ENCODE measurements at places on chromosomes 5 and 9.
A peak's percentile ranks its signal among the peaks of the same experiment; 100 is the strongest.

- no peak for DNase-seq
Observed at GRCh38 chr5:68533571-68534084, 318.1 kb downstream of the PIK3R1 start.

- DNase-seq, result no peak
Observed at GRCh38 chr5:170805666-170806065, 22.1 kb downstream of the GABRP start.

DNA sequence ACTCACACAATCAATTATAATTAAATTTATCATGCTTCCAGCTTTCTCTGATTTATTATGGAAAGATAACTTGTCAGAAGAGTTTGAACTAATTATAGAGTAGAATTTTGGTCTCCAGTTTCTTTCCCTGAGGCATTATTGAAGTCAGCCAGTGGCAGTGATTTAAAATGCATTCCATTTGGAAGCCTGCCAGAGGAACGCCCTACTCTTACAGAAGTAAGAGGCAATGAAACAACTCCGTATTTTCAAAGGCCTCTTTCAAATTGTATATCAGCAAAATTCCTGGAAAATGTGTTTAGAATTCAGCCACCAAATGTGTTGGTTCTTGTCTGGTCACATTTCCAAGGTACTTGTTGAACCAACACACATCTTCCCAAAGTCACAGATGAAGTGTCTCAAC lies 640.9 kb downstream of the SEMA5A start:
- no peak for DNase-seq

GRCh38 chr5:76583163-76584047 lies 39.8 kb downstream of the F2RL2 start:
- DNase-seq, result no peak

GRCh38 chr5:102249381-102249780 lies 46.7 kb downstream of the SLCO4C1 start:
- no peak for DNase-seq

GRCh38 chr9:94654165-94654894 lies 15.0 kb upstream of the FBP1 start:
- DNase-seq, result no peak

DNA sequence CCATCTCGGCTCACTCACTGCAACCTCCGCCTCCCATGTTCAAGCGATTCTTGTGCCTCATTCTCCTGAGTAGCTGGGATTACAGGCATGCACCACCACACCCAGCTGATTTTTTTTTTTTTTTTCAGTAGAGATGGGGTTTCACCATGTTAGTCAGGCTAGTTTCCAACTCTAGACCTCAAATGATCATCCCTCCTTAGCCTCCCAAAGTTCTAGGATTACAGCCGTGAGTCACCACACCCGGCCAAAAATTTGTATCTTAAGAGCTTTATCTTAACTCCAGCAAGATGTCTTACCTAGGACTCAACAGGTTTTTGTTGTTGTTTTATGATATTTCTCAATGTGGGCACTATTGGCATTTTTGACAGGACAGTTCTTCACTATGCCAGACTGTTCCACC lies 27.9 kb downstream of the LYRM7 start:
- DNase-seq, result no peak

DNA sequence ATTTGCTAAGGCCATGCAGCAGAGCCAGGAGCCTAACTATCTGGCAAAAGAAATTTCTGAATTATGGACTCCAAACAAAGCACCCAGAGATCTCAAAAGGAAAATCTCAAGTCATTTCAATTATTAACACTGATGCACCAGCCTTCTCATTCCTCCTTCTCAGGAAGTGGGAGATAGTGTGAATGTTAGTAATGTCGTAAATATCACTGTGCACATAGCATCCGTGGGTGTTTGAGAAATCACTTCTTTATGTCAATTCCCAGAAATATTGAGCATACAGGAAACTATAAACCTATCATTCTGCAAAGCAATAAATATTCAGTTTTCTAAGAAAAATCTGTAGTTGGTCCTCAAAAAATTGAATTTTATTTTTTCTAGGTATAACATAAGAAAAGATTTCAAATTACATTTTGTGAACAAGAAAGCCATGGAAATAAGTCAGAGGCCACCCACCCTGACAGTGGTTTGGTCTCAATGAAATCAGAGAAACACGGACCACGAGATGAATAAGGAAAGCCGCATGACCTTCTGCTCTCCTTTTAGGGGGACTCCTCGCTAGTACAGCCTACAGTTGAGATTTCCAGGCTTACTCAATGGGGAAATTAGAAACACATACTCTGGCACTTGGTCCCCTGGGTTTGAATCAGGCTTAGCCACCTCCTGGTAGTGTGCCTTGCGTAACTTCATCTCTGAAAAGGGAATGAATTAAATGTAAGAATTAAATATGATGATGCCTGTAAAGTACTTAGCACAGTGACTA lies 120.6 kb downstream of the DIRAS2 start:
- no peak for DNase-seq

DNA sequence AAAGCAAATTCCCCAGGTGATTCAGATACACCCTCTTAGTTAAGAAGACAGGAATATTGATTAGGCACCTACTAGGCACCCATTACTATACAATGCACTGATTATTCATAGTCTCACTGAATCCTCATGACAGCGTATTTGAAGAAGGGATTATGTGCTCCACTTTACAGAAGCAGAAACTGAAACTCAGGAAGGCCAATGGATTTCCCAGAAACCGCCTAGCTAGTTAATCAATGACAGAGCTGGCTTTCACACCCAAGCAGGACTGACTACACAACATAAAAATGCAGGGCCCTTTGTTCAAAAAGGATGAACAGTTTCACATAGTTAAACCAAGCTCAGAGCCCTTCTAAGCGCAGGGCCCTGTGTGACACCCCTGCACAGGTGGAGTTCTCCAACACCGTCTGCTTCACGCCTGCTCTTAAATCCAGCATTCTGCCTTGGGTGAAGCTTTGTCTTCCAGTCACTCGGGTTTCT lies 117.3 kb downstream of the TTLL11 start:
- no peak for DNase-seq

DNA sequence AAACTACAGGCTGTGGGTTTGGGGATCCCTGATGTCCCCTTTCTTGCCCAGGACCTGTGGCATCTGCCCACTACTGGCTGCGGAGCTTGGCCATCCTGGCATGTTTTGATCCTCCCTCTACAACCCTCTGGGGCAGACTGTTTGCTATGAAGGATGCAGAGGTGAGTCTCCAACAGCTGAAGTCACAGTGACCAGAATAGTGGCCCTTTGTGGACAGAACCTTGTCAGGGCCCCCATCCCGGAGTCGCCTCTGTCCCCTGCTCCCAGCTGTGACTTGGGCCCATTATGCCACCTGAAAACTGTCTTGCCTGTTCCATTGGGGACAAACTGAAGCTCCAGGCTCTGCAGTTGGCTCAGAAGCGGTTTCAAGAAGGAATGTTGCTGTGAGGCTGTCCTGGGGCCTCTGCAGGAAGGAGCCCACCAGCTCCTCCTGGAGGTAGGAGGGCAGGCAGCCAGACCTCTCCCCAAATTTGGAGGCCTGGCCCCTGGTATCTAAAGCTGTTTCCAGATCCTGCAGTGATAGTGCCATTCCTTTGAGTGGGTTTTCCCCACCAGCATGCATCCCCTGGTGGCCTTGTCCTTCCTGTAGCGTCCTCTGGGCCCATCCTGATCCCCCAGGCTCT lies 93.3 kb downstream of the BARX1 start:
- DNase-seq, result no peak

GRCh38 chr5:117801583-117801982 lies 1186.8 kb downstream of the DTWD2 start:
- no peak for DNase-seq

DNA sequence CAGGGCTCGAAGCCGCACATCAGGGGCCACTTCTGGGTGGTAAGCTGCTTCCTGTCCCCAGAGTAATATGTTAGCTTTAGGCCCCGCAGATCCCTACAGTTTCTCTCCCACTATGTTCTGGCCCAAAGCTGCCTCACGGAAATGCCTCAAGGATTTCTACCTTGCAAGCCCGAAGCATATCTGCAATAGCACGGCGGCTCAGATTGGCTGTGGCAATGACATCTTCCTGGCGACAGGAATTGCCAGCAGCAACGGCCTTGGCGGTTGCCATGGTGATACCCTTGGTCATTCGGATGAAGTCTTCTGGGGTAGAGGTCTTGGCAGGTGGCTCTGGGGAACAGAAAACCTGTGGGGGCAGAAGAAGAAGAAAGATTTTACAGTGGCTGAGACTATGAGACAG lies 10.3 kb upstream of the TPM2 start:
- no peak for DNase-seq

- no peak for DNase-seq
Observed at GRCh38 chr5:111347021-111347420, 122.8 kb downstream of the CAMK4 start.

DNA sequence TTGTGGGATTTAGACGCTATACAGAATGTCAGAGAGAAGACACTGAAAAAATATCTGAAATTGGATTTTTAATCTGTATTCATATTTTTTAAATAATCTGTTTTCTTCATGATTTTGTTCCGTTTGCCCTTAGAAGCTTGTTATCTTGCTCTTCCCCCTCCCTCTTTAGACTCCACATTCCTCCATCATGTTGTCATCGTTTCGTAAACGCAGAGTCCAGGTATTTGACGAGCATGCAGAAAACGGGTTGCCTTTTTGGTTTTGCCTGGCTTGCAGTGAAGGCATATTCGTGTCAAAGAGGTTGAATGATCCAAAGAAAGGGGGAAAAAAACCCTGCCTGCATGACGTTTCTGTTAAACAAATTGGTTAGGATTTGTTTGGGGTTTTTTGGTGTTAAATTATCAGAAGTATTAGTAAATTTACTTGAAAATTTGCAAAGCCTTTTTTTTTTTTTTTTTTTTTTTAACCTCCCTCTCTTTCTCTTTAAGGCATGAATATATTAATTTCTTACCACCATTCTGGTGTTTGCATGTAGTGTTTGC lies 2.9 kb downstream of the SPTAN1 start:
- DNase-seq, result no peak

GRCh38 chr9:107409581-107410389 lies 79.8 kb downstream of the KLF4 start:
- no peak for DNase-seq

DNA sequence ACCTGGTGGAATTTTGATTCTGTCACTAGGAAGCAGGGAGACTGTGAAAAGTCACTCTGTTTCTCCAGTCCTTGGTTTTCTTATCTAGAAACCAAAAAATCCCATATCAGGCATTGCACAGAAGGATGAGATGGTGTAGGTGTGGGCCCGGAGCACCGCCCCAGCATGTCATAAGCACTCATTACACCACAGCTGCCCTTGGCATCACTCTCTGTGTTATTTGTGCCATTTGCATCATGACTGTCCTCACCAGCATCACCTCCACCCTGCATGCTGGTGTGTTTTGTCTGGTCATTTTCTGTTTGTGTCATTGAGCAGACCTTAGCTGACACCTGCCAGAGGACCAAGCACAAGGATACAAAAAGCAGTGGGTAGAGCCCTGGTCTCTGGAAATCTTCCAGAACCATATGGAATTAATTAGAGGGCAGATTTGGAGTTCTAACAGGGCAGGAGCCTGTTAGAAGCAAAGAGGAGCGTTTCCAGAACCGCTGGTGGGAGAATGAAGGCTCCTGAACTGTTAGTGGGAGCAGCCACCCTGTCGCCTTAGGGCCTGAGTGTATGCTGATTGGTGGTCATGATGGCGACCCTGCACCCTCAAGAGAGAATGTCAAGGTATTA lies 99.3 kb downstream of the AMBP start:
- DNase-seq, result no peak

DNA sequence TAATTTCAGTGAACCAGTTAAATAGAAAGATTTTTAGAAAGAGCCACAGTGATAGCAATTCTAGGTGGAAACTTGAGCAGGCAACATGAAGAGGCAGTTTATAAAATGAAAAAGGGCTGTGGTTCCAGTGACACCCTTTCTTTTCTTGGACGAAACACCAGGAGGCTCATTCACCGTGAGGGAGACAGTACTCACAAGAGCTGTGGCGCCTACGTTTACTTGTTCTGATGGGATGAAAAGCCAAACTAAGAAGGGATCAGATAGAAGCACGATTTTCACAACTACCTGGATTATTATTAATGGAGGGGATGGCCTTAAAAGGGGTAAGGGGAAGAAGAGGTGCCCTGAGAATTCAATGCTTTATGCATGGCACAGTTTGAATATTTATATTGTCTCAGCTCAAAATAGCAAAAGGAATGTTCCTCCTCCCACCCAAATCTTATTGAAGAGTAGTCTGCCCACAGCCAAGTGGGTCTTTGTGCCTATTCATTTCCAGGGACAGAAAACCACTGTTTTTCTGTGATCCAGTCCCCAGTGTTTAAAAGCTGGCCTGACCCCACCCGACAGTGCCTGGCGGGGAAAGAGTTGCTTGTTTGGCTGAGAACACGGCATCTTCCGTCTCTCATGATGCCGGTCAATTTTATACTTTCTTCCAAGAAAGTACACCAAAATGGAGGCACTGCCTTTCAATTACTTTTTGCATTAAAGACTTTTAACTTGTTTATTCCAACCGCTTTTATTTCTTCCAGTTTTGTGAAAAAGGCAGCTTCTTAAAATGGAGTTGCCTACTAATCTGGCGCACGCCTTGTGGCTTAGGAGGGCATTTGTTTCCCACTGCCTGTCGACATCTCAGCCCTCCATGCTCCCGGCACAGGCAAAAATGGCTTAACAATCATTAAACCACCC lies 51.9 kb downstream of the HABP4 start:
- no peak for DNase-seq

DNA sequence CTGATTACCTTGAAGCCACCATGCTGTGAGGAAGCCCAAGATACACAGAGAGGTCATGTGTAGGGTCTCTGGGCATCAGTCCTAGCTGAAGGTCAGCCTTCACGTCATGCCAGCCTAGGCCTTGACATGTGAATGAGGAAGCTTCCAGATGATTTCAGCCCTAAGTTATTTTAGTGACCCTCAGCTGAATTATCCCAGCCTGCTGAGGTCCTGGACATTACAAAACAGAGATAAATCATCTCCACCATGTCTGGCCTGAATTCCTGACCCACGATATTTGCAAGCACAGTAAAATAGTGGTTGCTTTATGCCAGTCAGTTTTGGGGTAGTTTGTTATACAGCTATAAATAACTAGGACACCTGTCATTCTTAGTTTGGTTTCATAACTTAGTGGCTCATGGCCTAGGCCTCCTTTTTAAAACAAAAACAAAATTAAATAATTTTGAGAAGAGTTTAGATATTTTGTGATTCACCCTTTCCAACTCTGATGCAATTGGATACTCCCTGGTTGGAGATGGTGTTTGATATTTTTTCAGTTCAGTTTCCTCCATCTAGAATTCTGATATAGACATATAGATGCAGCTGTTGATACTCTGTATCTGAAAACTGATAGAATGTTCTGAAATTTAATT lies 571.3 kb upstream of the CLINT1 start:
- DNase-seq, result no peak

GRCh38 chr9:91193087-91193657 lies 168.5 kb downstream of the AUH start:
- DNase-seq, result peak; percentile 51

GRCh38 chr9:89821081-89821480 lies 216.3 kb downstream of the GADD45G start:
- no peak for DNase-seq

GRCh38 chr9:84368601-84369000 lies 28.0 kb upstream of the SLC28A3 start:
- DNase-seq, result no peak

GRCh38 chr9:128457207-128457606 lies 1.4 kb downstream of the ODF2 start:
- no peak for DNase-seq

Data from stimulated activated CD4-positive, alpha-beta T cell treated with anti-CD3 and anti-CD28 coated beads, TNF-alpha, amount 100 ng/mL, for 4 hours (primary cell).